ENCODE measurements at places on chromosomes 6 and 20. TPM values are rescaled to one million over a fixed set of nuclear protein-coding genes. Genes with fewer than 3 reads are reported as not detected.

The FAM229B gene
- total RNA-seq = 13.3 TPM

The FGD2 gene
- total RNA-seq = not detected

The GGTLC1 gene
- total RNA-seq = not detected

The MYL9 gene
- total RNA-seq = 111 TPM

The RAB44 gene
- total RNA-seq = under 0.01 TPM

The TPBG gene
- 73.3 TPM for total RNA-seq

The VGLL2 gene
- total RNA-seq = not detected

The KIF25 gene
- 0.32 TPM for total RNA-seq

The HLA-DRB1 gene
- 0.12 TPM for total RNA-seq

The TRIM10 gene
- not detected for total RNA-seq

The GFRA4 gene
- total RNA-seq = not detected

The PRDM13 gene
- not detected for total RNA-seq

The TPX2 gene
- 11.2 TPM for total RNA-seq

The KCNQ5 gene
- 0.49 TPM for total RNA-seq

The APCDD1L gene
- total RNA-seq = 9.8 TPM

The TGM3 gene
- total RNA-seq = not detected

The KIF16B gene
- total RNA-seq = 14.0 TPM

The DNMT3B gene
- total RNA-seq = 1.7 TPM

The MCCD1 gene
- total RNA-seq = not detected

The PHF1 gene
- 31.0 TPM for total RNA-seq

The RIMS4 gene
- under 0.01 TPM for total RNA-seq

The TAF4 gene
- 5.1 TPM for total RNA-seq

The FHL5 gene
- not detected for total RNA-seq

The RAET1E gene
- total RNA-seq = not detected

The FAM110A gene
- total RNA-seq = 2.6 TPM

The GSS gene
- total RNA-seq = 60.6 TPM

The SLC22A3 gene
- total RNA-seq = 0.16 TPM

The CFAP206 gene
- total RNA-seq = not detected

The OXT gene
- total RNA-seq = not detected

The ADGRF5 gene
- under 0.01 TPM for total RNA-seq

The HSPA1L gene
- total RNA-seq = 0.97 TPM

The TFAP2D gene
- total RNA-seq = not detected

The SIGLEC1 gene
- under 0.01 TPM for total RNA-seq

The BHLHE23 gene
- not detected for total RNA-seq

The PPIL6 gene
- total RNA-seq = 2.1 TPM

The LST1 gene
- total RNA-seq = not detected

The DHX35 gene
- 10.4 TPM for total RNA-seq

The ARMH2 gene
- total RNA-seq = not detected

The NKX2-2 gene
- total RNA-seq = not detected

The MLN gene
- total RNA-seq = not detected

The CALHM6 gene
- 0.32 TPM for total RNA-seq

The DEFB114 gene
- not detected for total RNA-seq

All from hair follicle dermal papilla cell (primary cell).